ENCODE measurements at places on chromosomes 12 and 14. TPM values are rescaled to one million over a fixed set of nuclear protein-coding genes. Genes with fewer than 3 reads are reported as not detected.

Gene ALKBH1
- 10.0 TPM for total RNA-seq

Gene TSPAN9
- 73.5 TPM for total RNA-seq

Gene FGF6
- not detected for total RNA-seq

DNA sequence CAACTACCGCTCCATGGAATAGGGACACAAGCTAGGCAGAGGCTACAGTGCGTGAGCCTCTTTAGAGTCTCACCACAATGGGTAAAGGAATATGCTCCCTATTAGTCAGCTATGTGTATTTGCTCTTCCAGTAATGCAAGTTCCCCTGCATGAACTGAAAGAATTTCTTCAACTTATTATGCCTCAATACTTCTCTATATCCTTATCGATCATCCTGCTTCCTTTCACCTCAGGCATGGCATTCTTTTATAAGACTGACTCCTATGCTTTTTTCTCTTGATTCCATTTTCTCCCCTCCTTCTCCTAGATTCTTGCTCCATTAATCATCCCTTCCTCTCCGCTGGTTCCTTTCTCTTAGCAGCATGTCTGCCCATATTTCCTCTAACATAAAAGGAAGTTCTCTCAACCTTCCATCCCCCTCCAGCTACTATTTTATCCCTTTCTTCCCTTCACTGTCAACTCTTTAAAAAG, 94.5 kb upstream of the CPM start:
- no peak for DNase-seq

DNA sequence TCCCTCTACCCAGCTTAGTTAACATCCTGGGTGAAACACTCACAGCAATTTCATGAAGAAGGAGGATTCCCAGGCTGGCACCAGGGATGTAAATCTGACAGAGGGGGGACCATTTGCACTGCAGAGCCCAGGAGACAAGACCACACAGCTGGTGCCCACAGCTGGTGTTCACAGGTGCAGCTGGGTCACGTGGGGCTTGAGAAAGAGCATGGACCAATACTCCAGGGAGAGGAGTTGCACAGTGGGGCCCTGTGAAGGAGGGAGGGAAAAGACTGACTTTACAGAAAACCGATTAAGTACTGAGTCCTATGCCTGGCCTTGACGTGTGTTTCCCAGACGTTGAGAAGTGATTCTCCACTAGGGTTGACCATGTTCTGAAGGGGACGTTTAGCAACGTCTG, 1316.7 kb upstream of the TMEM132C start:
- DNase-seq = no peak

DNA sequence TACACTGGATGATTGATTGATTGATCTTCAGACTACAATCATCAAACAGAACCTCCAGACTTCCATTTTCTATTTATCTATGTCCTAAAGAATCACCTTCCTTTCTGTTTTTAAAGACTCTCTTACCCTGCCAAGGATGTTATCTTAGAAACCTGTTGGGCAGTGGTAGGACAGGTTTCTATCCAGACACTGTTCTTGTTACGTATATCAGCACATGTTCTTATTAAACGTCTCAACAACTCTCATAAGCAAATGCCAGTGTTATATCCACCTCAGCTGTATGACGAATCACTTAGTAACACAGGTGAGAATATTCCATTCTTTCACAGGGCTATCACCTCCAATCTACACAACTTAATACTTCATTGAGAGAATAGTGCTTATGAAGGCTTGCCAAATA, 40.2 kb upstream of the RPL10L start:
- DNase-seq = no peak

DNA sequence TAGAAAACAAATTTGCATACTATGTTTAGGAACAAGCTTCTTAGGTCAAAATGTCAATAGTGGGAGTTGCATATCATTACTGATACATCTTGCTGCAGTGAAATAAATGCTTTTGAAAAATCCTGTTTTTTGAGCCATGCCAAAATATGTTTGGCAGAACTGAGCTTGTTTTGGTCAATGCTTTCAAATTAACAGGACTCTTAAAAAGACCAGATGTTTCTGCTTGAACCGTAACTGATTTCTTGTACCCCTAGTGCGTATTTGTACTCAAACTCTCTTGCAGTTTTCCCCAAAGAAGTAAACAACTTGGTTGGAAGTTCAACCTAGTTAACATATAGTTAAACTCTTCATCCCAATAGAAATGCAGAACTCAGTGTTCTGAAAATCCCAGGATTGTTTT, 3.4 kb downstream of the TRHDE start:
- DNase-seq = no peak

All from endodermal cell (in vitro differentiated cells).